ENCODE measurements at places on chromosomes 13 and 19.

- no peak for ATAC-seq
These were observed at the start of gene PRR36 for GRCh38 chr19:7874076-7874896. Gene PRR36, minus strand, starts transcription at chr19:7874390. Its CDS starts 701 bp downstream, at chr19:7873689.

DNA sequence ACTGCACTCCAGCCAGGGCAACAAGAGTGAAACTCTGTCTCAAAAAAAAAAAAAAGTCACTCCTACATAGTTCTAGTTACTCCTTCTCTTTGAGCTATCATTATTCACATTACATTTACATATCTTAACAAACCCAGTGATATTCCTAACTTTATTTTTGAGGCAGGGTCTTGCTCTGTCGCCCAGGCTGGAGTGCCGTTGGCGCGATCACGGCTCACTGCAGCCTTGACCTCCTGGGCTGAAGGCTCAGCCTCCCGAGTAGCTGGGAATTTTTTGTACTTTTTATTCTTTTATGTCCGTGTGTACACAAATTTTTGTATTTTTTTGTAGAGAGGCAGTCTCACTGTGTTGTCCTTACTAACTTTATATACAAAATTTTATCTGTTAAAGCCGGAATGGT is 587 bp upstream of the RPS15 start:
- no peak for ATAC-seq

GRCh38 chr19:3441986-3442329 is 38.4 kb downstream of the SMIM24 start:
- ATAC-seq: no peak

DNA sequence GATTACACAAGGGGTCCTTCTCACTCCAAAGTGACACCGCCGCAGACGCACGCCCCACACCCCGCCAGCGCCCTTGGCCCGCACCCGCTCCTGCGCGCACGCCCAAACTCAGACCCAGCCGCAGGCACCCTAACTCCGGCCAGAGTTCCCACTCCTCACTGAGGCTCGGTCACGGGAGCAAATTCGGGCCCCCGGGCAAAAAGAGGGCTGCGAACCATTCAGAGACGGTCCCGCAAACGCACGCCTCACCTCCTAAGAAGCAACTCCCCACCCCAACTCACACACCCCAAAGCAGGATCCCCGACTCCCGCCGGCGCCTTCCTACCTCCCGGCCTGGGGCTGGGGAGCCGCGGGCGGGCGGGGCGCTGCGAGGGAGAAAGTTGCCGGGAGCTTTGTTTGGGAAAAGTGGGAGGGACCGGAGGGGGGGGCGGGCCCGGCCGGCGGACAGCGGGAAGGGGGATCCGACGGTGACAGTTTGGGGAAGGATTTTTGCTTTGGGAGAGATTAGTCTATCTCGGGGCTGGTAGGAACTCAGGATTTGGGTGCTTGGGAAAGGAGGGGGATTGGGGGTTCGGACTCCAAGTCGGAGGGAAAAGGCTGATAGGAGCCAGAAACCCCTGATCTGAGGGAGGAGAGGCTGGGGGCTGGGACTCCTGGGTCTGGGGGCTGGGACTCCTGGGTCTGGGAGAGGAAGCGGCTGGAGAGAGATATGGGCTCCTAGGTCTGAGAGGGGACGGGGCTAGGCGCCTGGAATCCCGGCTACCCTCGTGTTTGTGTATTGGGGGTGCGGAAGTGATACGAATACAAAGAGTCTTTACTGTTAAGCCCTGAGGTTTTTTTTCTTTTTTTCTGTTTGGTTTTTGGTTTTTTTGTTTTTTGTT is at the start of gene TEAD2:
Gene TEAD2, minus strand, starts transcription at position 369 of the 881 bp plus-strand sequence. CDS start 2,341 bp downstream, outside the sequence.
- ATAC-seq: no peak

DNA sequence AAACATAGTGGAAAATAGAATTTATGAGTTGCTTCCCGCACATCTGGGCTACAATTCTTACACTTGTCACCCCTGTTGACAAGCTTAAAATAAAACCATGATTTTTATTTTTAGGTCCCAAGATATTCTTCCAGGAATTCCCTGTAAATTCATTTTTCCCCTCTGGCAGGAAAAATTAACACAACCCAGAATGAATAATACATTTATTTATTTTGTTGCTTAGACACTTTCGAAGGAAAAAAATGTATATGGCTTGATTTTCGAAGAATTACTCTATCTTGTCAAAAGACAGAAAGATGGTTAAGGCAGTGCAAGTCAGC is 74.4 kb downstream of the LHFPL6 start:
- ATAC-seq: no peak

GRCh38 chr13:74867460-74867859 is 614.5 kb downstream of the TBC1D4 start:
- ATAC-seq: no peak

DNA sequence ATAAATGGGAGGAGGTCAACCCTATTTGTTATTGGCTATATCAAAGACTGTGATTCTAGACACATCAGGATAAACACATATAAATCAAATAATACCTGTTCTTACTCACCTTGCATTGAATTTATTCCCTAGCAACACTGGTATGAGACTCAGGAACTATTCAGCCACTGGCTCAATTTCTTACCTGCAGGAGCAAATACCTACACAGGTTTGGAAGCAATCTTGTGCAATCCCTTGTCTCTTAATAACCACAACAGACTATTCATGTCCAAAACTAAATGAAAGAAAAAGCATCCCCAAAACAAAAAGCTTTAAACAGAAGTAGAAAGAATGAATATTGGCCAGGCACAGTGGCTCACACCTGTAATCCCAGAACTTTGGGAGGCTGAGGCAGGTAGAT is 55.5 kb downstream of the TBC1D4 start:
- ATAC-seq: no peak

DNA sequence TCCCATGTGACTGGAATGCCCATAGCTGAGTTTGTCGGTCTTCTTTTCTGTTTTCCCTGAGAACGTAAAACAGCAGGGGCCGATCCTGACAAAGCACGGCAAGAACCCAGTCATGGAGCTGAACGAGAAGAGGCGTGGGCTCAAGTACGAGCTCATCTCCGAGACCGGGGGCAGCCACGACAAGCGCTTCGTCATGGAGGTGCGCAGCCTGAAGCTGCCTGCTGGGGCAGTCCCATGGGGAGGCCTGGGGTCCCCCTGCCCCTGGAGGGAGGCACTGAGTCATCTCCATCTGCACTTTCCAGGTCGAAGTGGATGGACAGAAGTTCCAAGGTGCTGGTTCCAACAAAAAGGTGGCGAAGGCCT is 18.2 kb upstream of the QTRT1 start:
- ATAC-seq: no peak

GRCh38 chr13:27341616-27342015 is 71.0 kb downstream of the RASL11A start:
- no peak for ATAC-seq

- ATAC-seq: peak; percentile 62
These were observed 518 bp downstream of the NUDT19 start for GRCh38 chr19:32691952-32692726.

- ATAC-seq: peak; percentile 95
These were observed 158.2 kb downstream of the NALCN start for GRCh38 chr13:101258071-101258470.

DNA sequence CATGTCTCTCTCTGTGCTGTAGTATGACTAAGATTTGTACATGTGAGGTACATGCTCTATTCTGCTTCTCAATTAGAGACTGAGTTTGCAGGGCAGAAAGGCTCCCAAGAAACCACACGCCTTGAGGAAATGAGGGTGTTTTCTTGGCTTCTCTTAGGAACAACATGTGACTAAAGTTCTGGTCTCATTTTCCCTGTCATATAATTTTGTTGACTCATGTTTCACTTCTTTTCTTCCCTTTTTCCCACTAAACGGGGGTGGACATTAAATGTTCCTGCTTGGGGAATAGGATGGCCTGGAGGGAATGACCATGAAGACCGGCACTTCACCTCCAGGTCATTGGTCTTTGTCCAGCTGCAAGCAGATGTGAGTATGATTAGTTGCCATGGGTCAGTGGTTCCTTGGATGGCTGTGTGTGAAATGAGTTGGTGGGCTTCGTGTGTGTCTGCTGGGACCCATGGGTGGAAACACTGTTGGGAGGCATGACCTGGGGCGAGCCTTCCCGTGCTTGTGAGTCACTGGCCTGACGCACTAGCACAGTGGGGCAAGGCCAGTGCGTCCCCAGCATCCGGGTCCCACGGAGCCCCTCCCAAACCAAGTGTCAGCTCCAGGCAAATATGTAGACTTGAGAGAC is 56.6 kb downstream of the COL4A1 start:
- no peak for ATAC-seq

DNA sequence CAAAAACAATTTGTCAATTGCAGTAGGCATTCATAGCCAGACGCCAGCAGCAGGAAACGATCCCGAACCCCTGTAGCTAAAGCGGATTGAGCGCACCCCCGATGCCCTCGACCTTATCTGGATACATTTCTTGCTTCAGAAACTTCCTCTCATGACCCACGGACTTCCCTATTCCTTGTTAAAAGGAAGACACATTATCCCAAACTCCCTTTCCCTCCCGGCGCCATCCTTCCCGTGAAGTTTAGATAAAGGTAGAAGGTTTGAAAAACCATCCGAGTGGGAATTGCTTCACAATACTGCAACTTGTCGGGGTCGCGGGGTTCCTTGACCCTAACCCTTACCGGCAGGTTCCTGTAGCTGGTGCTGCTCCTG is 977 bp downstream of the PCDH20 start:
- ATAC-seq: no peak

GRCh38 chr13:39108783-39109182 is 70.5 kb downstream of the NHLRC3 start:
- ATAC-seq: no peak

DNA sequence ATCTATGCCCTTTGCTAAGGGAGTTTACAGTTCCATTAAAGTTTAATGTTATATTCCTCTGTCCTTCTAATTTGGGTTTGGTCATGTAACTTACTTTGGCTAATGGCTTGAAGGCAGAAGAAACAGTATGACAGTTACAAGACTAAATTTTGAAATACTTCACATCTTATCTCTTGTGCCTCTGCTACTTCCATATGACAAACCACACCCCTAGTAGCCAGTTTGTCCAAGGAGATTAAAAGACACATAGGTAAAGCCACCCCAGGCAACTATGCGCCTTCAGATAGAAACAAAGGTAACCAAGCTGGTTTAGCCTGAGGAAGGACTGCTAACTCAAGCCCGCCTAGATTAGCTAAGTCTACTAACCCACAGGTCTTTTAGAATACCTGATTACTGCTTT is 273.4 kb upstream of the MIR17HG start:
- ATAC-seq: no peak

- ATAC-seq: no peak
These were observed 3.7 kb upstream of the SBK2 start for GRCh38 chr19:55540619-55541018.

DNA sequence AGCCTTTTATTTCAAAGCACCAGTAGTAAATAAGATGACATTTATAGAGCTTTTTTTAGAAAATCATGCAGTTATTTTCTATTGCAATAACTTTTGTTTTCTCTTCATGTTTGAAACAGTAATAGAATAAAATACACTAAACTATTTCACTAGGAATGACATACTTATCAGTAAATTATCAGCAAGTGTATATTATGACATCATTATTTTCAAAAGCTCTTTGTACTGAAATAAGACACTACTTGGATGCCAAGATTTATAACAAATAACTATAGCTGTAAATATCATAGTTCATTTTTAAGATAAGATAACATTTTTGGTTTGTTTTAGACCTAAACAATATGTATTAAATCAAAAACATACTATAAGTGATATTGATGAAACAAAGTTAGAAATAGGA is 56.8 kb downstream of the STOML3 start:
- ATAC-seq: no peak

DNA sequence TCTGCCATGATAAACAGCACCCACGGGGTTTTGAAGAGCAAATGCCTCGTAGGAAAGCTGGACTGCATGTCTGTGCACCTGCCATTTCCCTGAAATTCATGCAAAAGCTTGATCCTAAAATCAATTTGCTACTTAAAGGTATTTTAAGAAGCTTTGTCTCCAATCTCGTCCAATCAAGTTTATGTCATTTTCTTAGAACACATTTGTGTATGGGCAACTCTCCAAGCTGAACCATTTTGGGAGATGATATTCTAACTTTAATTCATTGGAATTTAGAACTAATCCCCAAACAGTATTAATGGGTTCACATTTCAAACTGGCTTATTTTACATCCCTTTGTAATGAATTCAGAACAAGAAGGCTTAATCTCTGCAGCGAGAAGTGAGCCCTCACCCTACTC is 822 bp downstream of the ADPRHL1 start:
- no peak for ATAC-seq

- ATAC-seq: no peak
These were observed 62.0 kb downstream of the PARP4 start for GRCh38 chr13:24450530-24450929.

DNA sequence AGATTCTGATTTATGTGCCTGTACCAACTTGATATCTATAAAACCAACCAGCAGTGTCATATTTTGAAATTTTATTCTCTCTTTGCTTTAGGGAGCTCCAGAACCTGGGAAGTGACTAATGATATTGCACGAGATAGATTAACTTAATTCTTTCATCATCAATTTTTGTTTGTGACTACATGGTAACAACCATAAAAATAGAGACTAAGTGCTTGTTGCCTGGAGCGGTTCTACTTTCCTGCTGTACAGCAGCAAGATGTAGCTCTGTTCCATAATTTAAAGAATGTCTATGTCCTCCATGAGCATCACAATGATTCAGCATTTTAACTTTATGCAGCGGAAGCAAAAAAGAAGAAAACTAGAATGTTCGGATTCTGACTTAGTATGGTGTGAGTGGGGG is 275.6 kb downstream of the KLF5 start:
- ATAC-seq: no peak

DNA sequence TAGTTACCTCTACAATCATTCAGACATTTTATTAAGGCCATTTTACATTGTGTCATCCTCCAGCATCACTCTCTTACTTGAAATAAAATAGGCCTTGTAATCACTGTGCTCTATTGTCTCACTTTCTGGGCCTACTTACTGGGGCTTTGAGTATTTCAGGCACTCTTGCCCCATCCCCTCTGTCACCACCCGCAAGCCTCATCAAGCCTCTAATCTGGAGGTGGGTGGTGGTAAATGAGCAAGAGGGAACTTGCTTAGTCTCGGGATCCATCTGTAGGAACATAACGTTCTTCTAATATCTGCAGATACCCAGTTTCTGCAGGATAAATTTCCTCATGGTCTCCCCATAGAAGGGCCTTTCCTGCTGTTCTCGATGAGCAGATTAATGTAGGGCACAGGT is 19.4 kb upstream of the GPR18 start:
- ATAC-seq: no peak

GRCh38 chr19:36605877-36606478 is 865 bp downstream of the ZNF382 start:
- peak; percentile 11 for ATAC-seq

DNA sequence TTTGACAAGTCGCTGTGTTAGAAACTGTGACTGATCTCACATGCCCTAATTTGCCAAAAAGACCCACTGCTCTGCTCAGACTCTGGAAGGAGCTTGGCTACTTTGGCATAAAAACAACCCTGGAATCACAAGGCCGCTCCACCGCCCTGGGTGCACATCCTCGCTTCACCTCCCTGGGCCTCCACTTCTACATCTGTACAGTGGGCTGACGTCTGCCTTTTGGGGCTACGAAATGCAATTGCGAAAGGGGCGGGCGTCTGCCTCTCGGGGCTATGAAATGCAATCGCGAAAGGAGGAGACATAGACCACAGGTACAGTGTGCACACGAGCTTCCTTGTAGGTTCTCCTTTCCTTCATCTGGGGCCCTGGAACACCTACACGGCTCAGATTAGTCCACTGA is 74.2 kb downstream of the SLC7A1 start:
- no peak for ATAC-seq

GRCh38 chr19:35436477-35437405 is 11.3 kb upstream of the FFAR2 start:
- ATAC-seq: peak; percentile 76

GRCh38 chr13:106786006-106786563 is 218.1 kb upstream of the ARGLU1 start:
- no peak for ATAC-seq
